ENCODE measurements at places on chromosomes 1 and 21. TPM values are rescaled to one million over a fixed set of nuclear protein-coding genes. Genes with fewer than 3 reads are reported as not detected.

Gene GPBP1L1
- 95.1 TPM for total RNA-seq

Gene GJB3
- not detected for total RNA-seq

Gene ATF3
- total RNA-seq, result 10.1 TPM

Gene CELA3A
- not detected for total RNA-seq

Gene BEST4
- total RNA-seq, result not detected

DNA sequence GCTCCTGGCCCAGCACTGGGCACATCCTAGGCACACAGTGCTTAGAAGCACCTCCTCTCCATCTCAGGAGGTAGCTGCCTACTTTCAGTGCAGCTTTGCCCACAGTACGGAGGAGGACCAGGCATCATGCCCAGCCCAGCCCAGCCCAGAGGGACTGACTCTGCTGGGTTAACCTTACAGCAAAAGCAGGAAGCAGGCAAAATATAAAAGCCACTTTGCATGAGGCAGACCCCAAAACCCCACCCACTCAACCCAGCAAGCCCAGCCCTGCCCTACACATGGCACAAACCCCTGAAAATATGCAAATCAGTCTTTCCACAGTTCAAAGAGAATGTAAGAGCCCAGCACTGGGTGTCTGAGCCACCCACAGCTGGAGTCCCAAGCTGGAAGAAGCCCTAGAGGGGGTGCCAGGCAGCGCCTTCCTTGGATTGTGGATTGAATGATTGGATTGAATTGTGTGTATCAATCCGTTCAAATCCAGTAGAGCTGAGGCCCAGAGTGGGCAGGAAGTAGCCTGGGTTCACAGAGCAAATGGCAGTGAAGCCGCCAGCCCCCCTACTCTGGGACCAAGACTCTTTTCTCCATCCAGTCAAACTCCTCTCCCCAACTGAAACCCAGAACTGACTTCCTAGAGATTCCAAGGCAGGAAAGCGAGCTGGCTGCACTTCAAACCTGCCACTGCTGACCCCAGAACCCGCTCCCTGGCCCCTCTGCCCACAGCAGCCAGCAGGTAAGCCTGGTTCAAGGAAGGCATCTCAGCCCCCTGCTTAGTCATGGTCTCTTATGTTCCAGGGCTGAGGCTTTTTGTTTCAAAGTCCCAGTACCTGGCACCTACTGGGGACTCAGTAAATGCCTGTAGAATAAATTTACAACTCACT is 117.7 kb downstream of the LACTBL1 start:
- H3K27me3 ChIP-seq, result peaks cover 4% of the 10 kb centered on the region
- no peaks in the 10 kb centered on the region for H3K4me1 ChIP-seq
- no peak overlapping the region for H3K4me3 ChIP-seq
- H3K36me3 ChIP-seq, result no peaks in the 10 kb centered on the region
- no peak for DNase-seq

- no peaks in the 10 kb centered on the region for H3K4me1 ChIP-seq
- no peaks in the 10 kb centered on the region for H3K36me3 ChIP-seq
Measured at GRCh38 chr1:221689138-221689537, 52.8 kb downstream of the DUSP10 start.

DNA sequence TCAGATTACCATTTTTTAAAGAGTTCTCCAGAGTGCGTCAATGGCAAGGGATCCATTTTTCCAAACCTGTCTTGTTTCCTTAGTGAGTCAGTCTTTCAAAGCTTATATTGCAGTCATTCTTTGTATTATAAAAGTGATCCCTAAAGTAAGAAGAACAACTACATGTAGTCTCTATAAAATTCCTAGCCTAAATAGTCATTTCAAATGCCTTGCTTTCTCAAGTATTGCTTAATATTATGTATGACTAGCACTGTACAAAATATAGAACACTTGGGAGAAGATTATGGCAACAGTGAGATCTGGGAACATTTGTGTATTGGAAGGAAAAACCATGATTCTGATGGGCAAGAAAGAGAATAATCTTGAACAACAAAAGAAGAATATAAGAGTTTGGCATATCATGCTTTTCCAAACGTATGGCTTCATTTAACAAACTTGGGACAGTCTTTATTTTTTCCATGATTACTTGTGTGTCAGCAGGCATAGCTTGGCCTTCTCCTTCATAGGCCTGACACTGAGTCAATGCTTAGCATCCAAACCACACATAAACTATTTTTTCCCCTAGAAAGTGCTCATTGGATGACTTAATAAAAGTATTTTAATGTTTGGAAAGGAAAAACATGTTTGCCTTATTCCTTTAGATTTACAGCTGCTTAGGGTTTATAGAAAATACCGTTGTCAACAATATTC is 547.4 kb downstream of the LTN1 start:
- no peak for DNase-seq
- no peaks in the 10 kb centered on the region for H3K4me1 ChIP-seq
- no peak overlapping the region for H3K27ac ChIP-seq
- H3K27me3 ChIP-seq, result no peaks in the 10 kb centered on the region
- H3K4me3 ChIP-seq, result no peak overlapping the region

DNA sequence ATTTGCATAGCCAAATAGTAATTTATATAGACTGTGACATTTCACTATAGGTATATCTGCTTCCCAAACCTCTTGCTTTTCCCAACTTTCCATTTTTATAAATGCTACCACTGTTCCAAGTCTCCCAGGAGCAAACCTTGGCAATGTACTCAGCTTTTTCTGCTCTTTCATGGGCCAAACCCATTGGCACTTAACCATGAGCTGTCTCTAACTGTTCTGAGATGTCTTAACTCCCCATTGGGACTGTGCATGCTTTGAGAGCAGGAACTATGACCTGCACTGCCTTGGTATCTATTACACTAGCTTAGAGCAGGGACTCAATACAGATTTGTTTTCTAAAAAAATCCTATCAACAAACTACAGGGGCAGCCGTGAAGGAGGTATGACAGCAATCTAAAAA is 22.5 kb upstream of the KHDRBS1 start:
- no peaks in the 10 kb centered on the region for H3K4me1 ChIP-seq
- H3K36me3 ChIP-seq, result no peaks in the 10 kb centered on the region
- no peak overlapping the region for H3K27ac ChIP-seq
- H3K27me3 ChIP-seq, result no peaks in the 10 kb centered on the region
